A549 (cell line): ENCODE measurements at places on chromosomes 1 and 21.
A peak's percentile ranks its signal among the peaks of the same experiment; 100 is the strongest.

DNA sequence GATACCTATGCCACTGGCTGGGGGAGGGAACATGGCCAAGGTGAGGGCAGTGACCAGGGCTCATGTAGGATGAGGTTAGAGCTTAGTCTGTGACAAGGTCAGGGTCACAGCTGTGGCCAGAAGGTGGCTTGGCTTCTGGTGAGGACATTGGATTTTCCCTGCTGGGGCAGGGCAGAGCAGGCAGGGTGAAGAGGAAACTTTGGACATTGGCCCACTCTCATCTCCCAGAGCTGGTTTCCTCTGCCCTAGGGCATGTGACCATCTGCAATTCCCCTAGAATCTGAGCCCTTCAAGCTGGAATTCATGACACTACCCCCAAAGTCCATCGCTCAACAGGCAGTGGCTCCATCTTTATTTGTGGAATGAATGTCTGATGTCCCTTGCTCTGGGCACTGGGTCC, 5.3 kb downstream of the DMBX1 start:
- DNase-seq: no peak

GRCh38 chr1:16905110-16905867, 9.5 kb downstream of the RNU1-2 start:
- peak; percentile 89 for DNase-seq

- no peak for DNase-seq
These were observed 117.5 kb upstream of the HOOK1 start for GRCh38 chr1:59697150-59697800.

DNA sequence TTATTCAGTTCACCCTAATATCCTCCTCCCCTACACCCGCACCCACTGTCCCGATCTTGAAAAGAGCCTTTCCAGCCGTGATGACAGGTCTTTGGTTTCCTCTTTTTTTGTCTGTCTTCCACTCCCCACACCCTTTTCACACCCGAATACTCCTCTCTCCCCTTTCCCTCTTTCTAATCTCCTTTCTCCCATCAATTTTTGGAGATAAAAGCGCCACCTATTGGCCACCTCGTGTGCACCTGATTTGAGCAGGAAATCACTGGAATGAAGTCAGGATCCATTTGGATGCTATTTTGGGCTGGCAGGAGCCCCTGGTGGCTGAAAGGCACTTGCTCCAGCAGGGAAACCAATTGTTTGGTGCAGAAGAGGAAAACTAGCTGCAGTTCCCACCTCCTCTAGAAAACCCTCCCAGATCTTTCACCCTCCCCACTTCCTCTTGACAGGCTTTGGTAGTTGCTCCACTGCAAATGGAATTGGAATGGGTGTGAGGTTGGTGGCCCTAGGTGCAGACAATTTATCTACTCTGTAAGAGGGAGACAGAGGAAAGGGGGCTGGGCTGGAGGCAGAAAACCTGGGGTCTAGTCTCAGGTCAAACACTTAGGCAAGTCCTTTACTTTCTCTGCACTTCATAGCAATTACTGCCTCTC, 8.4 kb downstream of the FOXE3 start:
- DNase-seq: peak; percentile 65

- no peak for DNase-seq
These were observed 10.1 kb downstream of the ZBTB8B start for GRCh38 chr1:32474954-32475353.

DNA sequence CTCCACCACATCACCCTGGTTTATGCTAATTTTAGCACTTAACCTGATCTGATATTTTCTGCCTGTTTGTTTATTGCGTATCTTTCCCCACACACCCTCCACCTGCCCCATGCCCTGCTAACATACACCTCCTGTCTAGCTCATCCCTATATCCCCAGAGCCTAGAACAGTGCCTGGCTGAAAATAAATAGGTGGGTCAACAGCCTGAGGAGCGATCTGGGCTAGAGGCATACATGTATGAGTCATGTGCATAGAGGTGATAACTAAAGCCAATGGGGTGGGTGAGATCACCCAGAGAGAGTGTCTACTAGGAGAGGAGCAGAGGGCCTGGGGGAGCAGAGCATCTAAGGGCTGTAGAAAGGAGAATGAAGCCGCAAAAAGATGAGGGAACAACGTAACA, 2.7 kb downstream of the HTR1D start:
- DNase-seq: no peak

- no peak for DNase-seq
These were observed 177.6 kb upstream of the DPYD start for GRCh38 chr1:98098473-98098872.

DNA sequence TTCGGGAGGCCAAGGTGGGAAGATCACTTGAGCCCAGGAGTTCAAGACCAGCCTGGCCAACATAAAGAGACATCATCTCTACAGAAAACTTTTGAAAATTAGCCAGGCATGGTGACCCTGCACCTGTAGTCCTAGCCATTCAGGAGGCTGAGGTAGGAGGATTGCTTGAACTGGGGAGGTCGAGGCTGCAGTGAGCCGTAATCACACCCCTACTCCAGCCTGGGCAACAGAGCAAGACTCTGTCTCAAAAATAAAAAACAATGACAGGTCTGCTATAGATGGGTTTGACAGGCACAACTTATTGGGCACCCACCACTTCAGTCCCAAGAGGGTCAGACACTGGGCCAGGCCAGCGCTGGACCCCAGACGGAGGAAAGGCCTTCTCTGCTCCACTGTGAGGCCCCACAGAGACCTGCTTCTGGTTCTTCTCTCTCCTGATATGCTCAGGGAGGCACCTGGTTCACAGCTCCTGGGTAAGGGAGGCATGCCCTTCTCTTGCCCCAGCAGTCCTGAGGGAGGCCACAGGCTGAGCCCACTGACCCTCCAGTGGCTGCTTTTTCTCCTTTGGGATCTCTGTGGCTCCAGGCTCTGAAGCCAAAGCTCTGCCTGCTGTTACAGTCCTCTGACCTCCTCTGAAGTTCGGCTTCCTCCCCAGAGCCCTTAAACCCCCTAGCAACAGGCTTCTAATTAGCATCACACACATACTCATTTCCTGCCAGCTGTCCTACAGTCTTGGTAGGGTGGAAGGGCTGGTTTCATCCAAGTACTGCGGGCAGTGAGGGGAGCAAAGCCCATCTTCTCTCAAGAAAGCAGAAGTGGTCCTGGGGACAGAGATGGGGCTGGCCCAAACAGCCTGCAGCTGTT, 14.4 kb downstream of the S100A16 start:
- no peak for DNase-seq

DNA sequence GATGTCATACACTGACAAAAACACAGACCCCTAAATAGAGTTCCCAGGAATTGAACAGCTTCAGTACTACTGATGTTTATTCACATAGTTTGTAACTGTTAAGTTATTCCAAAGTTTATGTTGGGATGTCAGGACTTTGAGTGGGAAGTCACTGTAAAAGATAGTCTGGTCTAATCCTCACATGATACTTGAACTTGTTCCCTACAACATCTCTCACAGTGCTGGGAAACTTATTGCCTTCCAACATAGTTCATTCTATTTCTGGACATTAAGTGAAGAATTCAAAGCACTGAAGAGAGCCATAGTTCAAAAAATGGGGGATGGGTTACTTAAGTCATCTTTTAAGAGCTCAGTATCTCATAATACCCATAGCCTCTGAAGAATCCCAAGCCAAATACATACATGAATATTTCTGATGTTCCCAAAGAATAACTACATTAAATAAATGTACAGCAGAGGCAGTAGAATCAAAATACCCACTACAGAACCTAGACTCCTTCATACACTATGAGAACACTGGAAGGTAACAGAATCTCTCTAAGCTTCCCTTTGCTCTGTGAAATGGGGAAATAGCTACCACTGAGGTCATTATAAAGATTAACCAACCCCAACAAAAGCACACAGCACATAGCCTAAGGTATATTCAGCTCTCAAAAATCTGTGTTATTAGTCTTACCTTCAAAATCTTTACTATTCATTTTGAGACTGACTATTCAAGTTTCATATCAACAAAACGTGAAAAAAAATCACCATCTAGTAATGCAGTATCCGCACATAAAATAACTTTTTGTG, 81.4 kb downstream of the ESRRG start:
- DNase-seq: no peak

GRCh38 chr1:36711480-36711879, 228.8 kb upstream of the CSF3R start:
- DNase-seq: no peak

- DNase-seq: no peak
These were observed 32.2 kb upstream of the BACE2 start for GRCh38 chr21:41135746-41136145.

DNA sequence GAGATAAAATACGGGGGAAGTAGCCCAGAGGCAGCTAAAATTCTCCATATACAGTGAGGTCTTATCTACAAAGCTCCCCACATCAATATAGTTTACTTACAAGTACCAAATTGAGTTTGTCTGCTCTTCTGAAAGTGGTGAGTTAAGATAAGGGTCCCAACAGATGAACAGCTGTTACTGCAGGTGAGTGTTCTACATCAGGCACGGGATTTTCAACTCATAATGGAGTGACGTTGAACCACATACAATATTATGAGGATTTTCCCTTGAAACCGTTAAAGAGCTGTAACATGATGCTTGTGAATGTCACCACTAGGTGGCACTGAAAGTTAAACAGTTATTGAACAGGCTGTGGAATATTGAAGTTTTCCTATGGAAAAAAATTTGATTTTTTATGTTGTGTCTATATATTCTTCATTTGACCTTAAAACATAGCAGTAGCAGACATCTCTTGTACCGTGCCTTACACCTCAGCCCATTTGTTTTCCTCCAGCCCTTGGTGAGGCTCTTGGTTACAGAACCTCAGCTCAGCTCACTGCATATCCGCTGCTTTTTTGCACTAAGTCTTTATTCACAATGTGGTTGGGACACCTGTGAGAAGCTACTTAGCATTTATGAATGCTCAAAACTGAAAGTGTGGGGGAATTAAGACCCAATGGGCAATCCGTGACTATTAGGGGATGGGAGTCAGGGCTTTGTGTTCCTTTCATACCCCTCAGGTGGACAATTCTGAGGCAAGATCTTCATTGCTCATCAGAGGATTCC, 23.2 kb downstream of the CD1D start:
- peak; percentile 68 for DNase-seq

DNA sequence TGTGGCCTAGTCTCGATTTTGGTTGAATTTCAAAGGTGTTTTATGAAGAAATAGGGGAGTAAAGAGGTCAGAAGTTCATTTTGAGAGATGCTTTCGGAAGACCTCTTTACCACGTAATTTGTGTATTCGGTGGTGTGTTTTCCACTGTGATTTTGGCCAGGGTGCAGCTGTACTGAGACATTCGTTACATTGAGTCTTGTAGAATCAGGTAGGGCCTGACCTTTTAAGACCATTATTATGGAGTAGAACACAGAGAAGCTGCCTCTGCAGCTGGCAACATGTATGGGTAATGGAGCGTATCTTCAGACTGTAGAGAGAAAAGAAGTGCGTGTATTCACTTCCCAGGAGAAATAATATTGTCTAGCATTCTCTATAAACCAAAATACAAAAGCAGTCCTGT, 326.5 kb downstream of the PDE4B start:
- DNase-seq: no peak

DNA sequence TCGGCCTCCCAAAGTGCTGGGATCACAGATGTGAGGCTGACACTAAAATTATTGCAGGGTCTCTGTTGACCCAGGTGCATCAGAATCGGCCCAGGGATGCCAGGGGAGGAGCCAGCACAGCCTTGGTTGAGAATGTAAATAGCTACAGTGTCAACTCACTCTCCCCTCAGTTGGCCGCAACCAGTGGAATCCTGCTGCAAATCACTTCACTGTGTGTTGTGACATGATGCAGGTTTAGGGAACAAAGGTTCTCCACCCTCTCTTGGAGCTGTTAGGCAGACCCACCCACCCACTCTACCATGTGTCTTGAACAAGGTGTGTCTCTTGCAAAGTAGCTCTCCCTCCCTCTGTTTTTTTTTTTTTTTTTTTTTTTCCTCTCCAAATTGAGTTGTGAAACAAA, 60.5 kb upstream of the SOD1 start:
- no peak for DNase-seq

GRCh38 chr1:185539277-185539943, 194.8 kb upstream of the HMCN1 start:
- DNase-seq: no peak

GRCh38 chr1:145999321-146000024, 3.1 kb upstream of the TXNIP start:
- no peak for DNase-seq

- no peak for DNase-seq
These were observed 204.7 kb downstream of the NFIA start for GRCh38 chr1:61287014-61287413.

- no peak for DNase-seq
These were observed 39.6 kb downstream of the VCAM1 start for GRCh38 chr1:100759188-100759587.

GRCh38 chr1:166924823-166925541, 48.9 kb upstream of the TADA1 start:
- no peak for DNase-seq

DNA sequence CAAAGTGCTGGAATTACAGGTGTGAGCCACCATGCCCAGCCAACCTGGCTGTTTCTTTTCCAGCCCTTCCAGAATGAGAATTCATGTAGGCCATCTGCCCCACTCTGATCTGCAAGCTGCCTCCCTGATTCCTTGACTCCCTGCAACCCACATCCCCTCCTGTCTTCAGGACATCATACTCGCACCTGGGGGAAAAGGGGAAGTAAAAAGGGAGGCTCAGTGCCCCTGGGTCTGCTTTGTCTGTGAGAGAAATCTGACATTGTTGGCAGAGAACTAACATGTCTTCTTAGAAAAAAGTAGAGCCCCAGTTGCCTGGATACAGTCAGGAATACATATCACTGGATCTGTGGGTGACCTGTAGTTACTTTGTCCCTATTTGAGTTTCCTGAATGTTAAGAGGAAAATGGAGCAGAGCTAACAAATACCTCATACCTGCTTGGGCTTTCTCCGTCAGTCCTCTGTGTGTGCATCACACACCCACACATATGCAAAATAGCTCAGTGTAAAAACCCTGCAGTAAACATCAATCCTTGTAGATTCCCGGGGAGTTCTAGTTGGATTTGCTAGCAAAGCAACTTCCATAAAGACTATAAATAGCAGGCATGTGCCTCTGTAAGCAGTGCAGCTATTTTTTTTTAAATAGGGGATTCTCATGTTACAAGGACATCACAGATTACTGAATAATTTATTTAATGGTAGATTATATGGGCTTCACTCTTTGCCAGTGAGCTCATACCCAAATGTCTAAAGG, 62.9 kb downstream of the TEX35 start:
- no peak for DNase-seq

- no peak for DNase-seq
These were observed 54.5 kb upstream of the ATP2B4 start for GRCh38 chr1:203572134-203572625.

GRCh38 chr1:241600496-241600901, 39.7 kb downstream of the CHML start:
- no peak for DNase-seq

DNA sequence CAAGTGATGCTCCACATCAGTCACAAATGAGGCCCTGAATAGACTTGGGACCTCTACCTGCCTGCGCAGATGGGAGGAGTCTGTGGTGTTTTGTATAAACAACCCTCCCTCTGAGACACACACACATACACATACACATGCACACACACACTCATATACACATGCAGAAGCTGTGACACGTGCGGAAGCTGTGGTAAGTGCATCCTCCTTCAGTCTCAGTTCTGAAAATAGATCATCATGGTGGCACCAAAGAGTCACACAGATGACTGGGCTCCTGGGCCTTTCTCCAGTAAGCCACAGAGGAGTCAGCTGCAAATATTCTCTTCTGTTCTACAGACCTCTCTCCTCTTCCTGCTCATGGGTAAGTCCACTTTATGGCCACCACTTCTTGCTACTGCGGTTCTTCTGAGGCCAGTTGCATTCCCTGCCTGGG, at the start of gene LY9:
TSS of gene LY9 (plus strand) at position 224 of the 433 bp plus-strand sequence. CDS start at position 238, 14 bp downstream.
- DNase-seq: no peak
